ENCODE measurements at places on chromosomes 4 and X.
A peak's percentile ranks its signal among the peaks of the same experiment; 100 is the strongest.

- no peak for DNase-seq
Observed at GRCh38 chr4:77120886-77121508, 36.0 kb upstream of the CCNG2 start.

DNA sequence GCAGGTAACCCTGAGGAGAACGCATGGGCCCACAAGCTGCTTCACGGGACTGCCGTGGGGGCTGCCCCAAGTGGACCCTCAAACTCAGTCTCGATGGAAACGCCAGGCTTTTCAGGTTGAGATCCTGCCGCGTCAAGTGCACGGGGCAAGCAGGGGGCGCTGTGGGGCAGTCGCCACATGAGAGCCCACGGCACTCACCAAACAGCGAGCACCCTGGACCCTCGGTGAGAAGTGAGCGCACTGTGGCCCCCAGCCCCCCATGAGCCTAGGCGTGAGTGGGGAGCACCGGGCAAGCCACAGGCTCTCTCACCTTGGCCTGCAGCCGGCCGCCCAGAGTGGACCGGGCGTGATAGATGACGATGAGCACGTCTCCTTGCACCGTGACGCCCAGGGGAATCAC is 50.9 kb upstream of the CPLX1 start:
- DNase-seq, result no peak

DNA sequence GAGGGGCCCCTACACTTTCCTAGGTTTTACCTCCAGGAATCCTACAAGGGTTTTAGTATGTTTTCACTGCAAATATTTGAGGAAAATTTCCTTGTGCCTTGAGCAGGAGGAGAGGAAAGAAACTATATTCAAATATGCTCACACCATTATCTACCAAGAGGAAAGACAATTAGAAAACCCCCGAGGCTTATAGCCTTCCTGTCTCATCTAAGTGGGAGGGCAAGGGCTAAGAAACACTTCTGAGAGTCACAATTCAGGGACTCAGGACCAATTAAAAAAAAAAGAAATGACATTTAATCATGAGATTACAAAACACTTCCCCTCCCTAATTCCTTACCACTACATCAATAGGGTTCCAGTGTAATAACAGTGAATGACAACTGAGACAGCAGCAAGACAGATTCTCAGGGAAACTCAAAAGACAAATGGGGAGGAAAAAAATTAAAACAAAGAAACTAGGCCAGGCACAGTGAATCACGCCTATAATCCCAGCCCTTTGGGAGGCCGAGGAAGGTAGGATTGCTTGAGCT is 45.6 kb downstream of the ATRX start:
- DNase-seq, result no peak

- no peak for DNase-seq
Observed at GRCh38 chr4:106258145-106259045, 57.6 kb downstream of the TBCK start.

DNA sequence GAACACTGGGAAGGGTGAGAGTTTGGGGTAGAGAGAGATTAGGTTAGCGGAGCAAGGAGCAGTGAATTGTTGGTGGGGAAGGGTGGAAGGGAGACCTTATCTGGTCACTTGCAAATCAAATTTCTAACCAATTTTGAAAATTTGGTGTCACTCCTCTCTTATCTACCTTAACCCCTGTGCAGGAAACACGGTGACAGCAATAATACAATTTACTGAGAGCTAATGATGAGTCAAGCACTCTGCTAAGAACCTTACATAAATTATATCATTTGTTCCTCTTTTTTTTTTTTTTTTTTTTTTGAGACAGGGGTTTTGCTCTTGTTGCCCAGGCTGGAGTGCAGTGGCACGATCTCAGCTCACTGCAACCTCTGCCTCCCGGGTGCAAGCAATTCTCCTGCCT is 116.4 kb downstream of the C4orf51 start:
- peak; percentile 71 for DNase-seq

DNA sequence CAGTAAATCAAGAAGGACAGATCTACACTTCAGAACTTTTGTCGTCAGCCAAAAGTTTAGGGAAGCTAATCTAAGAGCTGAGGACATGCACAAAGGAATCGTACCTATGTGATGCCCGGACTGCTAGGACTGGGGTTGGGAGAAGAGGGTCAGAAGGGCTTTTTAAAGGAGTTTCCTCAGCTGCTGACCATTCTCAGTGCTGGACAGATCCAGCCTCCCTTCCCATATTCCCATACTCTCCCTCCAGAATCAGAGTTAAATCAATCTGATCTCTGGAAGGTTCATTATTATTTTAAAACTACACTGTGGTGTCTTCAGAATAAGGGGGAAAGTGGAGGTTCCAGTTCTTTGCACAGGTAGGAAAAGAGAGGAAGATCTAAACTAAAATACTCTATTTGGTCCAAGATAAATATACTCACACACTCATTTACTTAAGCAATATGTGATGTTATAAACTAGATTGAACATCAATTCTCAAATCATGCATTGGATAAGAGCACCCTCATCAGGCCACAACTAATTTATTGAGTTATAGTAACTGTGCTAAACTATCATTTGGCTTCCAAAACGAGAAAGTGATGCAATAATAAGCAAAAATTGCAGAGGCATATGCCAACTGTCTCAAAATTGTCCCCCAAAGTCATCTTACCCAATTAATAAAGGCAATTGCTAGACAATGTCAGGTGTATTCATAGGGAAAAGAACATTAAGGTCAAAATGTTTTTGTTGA is 124.7 kb downstream of the HNRNPD start:
- no peak for DNase-seq

DNA sequence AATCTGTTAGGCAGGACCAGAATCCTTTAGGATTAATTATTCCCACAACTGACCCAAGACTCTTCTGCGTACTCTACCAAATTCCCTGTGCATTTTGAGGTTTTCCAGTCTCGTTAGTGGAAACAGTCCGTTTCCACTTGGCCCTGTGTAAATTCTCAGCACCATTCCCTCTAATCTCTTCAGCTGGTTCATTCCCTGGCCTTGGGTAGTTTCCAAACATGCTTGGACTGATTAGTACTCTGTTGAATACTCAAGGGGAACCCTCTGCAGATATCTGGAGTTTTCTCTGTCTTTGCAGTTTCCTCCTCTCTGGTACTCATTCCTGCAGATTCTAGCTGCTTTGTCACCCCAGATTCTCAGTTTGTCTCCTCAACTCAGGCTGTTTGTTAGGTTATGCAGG is 80.4 kb downstream of the ZFX start:
- DNase-seq, result no peak

- no peak for DNase-seq
Observed at GRCh38 chr4:147481577-147482109, 746 bp downstream of the EDNRA start.

- DNase-seq, result peak; percentile 32
Observed at GRCh38 chr4:73661646-73662119, 41.4 kb upstream of the RASSF6 start.

DNA sequence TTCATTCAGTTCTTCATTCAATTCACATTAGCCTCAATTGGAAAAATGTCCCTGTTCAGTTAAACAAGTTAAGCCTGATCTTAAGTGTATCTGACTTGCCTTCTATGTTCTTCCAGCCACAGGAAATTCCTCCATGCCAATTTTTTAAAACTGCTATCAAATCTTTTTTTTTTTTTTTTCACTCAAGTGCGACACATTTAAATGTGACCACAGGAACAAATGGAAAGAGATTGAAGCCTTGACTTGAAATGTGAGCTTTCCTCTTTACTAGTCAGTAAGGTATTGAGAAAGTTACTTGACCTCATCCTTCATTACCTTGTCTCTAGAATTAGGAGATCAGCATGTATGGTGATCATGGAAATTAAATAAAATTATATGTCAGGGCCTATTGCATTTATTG is 165.1 kb downstream of the SLIT2 start:
- DNase-seq, result no peak

GRCh38 chr4:100422894-100423293 is 94.9 kb downstream of the EMCN start:
- DNase-seq, result no peak

DNA sequence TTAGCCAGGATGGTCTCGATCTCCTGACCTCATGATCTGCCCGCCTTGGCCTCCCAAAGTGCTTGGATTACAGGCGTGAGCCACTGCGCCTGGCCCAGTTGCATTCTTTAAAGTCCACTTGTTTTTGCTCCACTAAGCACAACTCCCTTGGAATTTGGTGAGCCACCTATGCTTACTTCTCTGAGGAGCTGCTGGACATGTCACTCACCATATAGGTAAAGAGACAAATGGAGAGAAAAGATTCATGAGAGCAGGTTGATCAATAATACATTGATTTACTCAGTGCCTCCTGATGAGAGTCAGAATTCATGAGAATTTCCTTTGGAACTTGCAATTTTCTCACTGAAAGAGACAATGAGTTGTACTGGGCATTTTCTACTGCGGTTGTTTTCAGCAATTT is 48.2 kb downstream of the USP26 start:
- no peak for DNase-seq

- no peak for DNase-seq
Observed at GRCh38 chr4:105755375-105755774, 46.8 kb downstream of the GSTCD start.

- no peak for DNase-seq
Observed at GRCh38 chr4:11881947-11882346, 453.3 kb upstream of the HS3ST1 start.

DNA sequence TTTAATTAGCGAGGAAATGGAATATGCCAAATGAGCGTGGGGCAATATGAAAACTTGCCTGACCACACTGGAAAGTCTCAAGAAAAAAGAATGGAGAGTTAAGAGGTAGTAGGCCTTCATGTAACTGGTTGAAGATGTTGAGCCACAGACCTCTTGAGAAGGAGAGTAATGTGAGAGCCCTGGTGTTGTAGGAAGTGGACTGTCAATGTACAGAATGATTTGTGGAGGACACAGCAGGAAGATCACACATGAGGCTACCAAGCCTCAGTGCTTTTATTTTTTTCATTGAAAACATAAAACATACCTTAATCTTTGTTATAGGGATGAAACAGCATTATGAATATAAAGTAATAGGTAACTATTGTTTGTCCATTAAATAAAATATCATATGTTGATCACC is 331.6 kb downstream of the UNC5C start:
- DNase-seq, result no peak

- no peak for DNase-seq
Observed at GRCh38 chr4:106985830-106986229, 50.3 kb downstream of the DKK2 start.

DNA sequence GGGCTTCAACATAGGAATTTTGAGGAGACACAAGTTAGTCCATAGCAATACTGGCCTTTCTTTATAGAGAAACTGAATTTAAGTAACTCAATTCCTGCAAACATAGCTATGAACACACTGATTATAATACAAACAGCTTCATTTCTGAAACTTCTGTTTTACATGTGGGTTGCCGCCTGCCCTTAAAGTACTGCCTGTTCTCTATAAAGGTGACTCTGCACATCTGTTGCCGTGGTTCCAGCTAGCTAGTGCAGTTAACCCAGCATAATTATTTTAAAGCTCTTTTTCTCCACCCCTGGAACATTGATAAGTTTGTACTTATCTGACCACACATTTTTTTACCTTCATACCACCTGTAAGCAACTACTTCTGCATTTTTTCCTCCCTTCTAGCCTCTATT is 177.6 kb downstream of the NWD2 start:
- no peak for DNase-seq

GRCh38 chr4:91826186-91826585 is 477.6 kb upstream of the GRID2 start:
- no peak for DNase-seq

- DNase-seq, result no peak
Observed at GRCh38 chrX:142999199-142999701, 26.5 kb upstream of the SPANXN4 start.

DNA sequence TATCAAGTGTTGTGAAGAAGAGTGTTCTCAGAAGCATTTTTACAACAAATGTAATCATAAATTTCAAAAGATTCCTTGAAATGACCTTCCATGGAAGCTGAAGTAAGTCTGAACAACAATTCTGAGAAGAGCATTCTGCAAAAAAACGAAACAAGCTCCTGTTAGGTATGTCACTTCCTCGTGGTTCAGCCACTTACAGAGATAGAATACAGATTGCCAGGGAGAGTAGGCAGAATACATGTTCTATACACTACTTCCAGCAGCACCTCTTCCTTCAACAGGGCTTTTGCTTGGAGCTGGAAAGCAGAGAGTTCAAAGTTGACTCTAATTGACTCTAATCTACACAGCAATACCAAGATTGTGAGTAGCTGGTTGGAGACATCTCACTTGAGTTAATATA is 274.5 kb downstream of the ADGRA3 start:
- DNase-seq, result no peak

- peak; percentile 75 for DNase-seq
Observed at GRCh38 chr4:186724058-186724863, 605 bp upstream of the FAT1 start.

GRCh38 chr4:31908261-31908660 is 1188.1 kb downstream of the PCDH7 start:
- DNase-seq, result no peak

DNA sequence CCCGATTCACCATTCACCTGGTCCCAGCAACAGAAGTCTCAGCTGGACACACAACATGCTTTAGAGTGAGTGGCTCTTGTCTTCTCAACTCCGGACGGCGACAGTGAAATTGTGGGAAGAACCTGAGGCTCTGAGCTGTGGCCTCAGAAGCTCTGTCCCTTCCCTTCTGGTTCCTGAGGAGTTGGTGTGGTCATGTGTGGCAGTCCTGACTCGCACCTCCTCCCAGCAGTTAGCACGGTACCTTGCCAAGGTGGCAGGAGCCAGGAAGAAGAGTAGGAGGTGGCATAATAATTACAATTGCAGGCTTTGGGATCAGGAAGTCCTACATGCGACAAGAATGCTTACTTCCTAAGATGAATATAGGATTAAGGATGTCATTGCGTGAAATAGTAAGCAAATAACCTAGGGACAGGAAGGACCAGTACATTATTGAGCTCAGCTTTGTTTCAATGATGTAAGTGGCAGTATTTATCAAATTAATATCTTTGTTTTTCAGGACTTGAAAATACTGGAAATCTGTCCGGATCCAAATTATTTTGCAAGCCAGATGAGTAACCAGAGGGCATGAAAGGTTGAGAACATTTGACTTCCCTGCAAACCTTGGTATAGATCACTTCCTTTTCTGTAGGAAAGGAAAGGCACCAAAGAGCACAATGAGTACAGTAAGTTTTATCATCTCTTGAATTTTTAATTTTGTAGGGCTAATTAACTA is 21.1 kb downstream of the RNF4 start:
- DNase-seq, result no peak

GRCh38 chr4:107629318-107629717 is 90.7 kb downstream of the PAPSS1 start:
- no peak for DNase-seq

GRCh38 chr4:2072971-2073807 is 14.1 kb downstream of the NAT8L start:
- DNase-seq, result no peak

- no peak for DNase-seq
Observed at GRCh38 chr4:147964266-147964880, 232.5 kb downstream of the ARHGAP10 start.

GRCh38 chrX:147962476-147962875 is 18.7 kb upstream of the FMR1NB start:
- DNase-seq, result no peak

DNA sequence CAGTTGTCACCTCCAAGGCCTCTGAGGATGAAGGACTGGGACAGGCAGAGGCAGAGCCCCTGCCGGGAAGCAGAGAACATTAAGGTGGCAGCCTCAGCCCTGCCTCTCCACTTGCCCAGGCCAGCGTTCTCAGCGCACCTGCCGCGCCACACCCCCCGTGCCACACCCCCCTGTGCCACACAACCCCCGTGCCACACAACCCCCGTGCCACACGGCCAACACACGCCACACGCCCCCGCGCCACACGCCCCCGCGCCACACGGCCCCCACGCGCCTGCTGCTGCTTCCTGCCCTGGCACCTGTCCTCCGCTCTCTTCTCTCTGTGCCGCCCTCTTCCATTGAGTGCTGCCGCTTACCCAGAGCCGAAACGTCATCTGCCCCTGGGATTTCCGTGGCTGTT is 58.0 kb upstream of the ZFP42 start:
- DNase-seq, result no peak

- peak; percentile 60 for DNase-seq
Observed at GRCh38 chrX:71910986-71911730, 513 bp downstream of the NHSL2 start.

All from KBM-7 (cell line).